Colonic mucosa (tissue), 4 donors: ENCODE measurements at places on chromosomes 6 and 20. TPM values are rescaled to one million over a fixed set of nuclear protein-coding genes. Genes with fewer than 3 reads are reported as not detected.

Gene MUC21
- not detected for total RNA-seq

Gene TEAD3
- 38.4 TPM for total RNA-seq

GRCh38 chr6:36227379-36228228 is 31.1 kb downstream of the BRPF3 start:
- H3K36me3 ChIP-seq: peaks cover 21% of the 10 kb centered on the region
- peak; percentile 62 for DNase-seq
- H3K27ac ChIP-seq: peak overlapping the region; percentile 71
- H3K27me3 ChIP-seq: no peaks in the 10 kb centered on the region
- H3K4me3 ChIP-seq: no peak overlapping the region

Gene CST1
- not detected for total RNA-seq

DNA sequence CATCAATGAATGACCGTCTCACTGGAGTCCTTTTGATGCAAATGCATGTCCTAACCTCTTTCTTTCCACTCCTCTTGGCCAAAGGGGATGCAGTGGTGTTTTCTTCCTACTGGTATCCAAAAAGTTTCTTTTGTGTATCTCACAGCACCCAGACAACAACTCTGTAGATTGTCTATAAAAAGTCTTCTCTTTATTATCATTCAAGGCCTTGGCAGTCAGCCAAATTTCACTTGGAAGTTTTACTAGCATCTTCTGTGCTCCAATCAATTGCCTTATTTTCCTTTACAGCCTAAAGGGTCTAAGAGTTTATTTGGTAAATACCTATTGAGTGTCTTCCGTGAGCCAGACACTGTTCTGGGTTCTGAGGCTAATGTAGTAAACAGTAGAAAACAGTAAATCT is 150.2 kb upstream of the RNF217 start:
- no peaks in the 10 kb centered on the region for H3K4me1 ChIP-seq
- H3K4me3 ChIP-seq: no peak overlapping the region
- H3K36me3 ChIP-seq: no peaks in the 10 kb centered on the region
- no peak for DNase-seq
- no peak overlapping the region for H3K27ac ChIP-seq

Gene TPD52L1
- 15.5 TPM for total RNA-seq
